ENCODE measurements at places on chromosomes 16 and 17.

DNA sequence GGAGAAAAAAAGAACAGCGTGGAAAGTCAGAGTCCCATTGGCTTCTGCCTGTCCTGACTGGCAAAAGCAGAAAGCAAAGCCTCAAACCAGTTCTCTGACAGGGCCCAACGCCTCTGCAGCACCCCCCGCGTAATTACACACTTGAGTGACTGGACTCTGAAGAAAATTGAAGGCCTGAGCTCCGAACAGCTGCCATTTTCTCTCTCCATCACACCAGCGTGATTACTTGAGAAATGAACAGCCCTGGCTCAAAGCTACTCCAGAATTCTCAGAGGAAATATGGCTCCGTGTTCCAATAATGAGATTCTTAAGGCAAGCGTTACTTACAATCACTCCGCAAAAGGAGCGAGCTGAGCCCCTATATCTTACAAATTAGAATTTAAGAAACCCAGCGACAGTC lies 142.7 kb upstream of the C17orf78 start:
- DNase-seq = no peak

GRCh38 chr16:86735727-86736126 lies 157.4 kb downstream of the FOXL1 start:
- DNase-seq = no peak

DNA sequence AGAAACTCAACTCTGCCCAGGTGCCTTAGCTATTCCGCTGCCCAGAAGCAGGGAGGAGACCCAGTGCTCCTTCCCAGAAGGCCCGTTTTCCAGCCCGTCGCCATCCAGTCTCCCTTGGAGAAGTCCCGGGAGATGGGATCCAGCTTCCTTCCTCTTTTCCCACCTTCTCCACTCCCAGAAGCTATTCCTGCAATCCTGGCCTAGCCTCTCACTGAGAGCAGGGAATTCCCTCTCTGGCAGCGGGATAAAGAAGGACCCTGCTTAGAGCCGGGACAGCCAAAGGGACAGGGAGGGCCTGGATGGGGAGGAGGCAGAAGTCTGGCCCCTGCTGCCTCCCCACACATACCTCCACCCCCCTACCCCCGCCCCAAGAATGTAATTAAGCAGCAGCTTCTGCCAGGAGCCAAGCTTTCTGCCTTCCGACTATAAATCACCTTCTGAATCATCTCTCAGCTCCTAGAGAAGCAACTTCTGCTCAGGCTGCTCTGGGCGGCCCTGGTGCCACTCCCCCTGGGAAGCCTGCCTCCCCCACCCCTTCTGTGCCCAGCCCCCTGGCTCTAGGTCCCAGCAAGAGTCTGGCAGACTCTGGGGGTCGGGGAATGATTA lies 6.4 kb downstream of the WNT3 start:
- DNase-seq = peak; percentile 86

DNA sequence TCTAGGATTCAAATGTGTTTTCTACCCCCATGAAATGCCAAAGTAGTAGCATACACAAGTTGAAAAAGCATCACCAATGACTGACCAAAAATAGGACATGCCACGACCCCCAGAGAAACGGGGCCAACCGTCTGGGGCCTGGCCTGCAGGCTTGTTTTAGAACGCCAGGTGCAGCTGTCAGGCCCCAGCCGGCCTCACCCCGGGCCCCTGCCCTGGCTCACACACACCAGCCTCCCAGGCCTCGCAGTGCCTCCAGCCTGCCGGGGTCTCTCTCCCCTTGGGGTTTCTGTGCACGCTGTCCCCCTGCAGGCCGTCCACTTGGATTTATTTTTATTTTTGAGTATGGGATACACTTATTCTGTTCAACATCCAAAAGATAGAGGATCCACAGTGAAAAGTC lies 7.9 kb downstream of the KATNB1 start:
- no peak for DNase-seq

DNA sequence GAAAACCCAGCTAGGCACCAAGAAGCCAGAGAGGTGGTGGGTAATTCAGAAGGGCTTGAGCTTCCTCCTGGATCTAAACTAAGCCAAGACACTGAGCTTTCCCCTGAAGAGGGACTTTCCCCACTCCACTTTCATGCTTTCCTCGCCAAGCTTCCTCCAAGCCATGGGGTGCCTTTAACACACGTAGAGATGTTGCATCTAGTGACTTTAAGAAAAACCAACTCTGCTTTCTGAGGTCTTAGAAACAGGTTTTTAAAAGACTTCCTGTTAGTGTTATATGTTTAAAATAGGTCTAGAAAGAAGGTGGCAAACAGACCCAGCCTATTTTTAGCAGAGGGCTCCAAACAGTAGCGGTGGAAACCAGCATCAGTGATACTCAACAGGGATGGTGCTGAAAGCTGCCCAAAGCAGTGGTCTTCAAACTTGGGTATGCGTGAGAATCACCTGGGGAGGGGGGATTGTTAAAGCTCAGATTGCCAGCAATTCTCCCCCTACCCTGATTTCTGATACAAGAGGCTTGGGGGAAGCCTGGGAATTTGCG lies 585.6 kb downstream of the CDH13 start:
- DNase-seq = no peak

- DNase-seq = no peak
Measured at GRCh38 chr17:27568216-27568615, 62.8 kb upstream of the LGALS9 start.

DNA sequence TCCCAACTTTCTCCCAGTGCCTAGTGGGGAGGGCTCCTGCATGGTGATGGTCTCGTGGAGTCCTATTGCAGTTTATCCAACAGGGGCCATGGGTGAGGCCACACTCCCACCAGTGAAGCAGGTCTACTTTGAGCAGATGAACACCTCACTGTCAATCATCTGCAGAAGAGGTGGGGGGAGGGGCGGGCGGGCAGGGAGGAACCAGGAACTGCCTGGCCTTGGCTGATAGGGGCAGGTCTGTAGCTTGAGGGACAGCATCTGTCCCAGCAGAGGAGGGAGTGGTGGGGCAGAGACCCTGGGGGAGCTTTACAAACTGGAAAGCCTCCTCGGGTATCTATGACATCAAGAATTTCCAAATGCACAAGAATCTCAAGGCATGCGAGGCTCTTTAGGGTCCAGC lies 58.7 kb upstream of the ZNF423 start:
- DNase-seq = no peak

GRCh38 chr17:43572368-43572980 lies 26.3 kb upstream of the ETV4 start:
- no peak for DNase-seq

DNA sequence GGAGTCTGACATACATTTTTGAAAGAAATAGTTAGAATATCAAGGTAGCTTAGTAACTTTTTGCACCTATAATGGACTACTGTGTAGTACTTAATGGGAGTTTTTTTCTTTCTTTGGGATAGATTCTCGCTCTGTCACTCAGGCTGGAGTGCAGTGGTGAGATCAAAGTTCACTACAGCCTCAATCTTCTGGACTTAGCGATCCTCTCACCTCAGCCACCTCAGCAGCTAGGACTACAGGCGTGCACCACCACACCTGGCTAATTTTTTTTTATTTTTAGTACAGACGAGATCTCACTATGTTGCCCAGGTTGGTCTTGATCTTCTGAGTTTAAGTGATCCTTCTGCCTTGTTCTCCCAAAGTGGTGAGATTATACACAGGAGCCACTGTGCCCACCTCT lies 9.5 kb downstream of the TAOK1 start:
- DNase-seq = no peak

GRCh38 chr16:3988824-3989223 lies 108.3 kb upstream of the CREBBP start:
- DNase-seq = no peak

GRCh38 chr17:72945473-72945872 lies 147.0 kb downstream of the SLC39A11 start:
- DNase-seq = no peak

DNA sequence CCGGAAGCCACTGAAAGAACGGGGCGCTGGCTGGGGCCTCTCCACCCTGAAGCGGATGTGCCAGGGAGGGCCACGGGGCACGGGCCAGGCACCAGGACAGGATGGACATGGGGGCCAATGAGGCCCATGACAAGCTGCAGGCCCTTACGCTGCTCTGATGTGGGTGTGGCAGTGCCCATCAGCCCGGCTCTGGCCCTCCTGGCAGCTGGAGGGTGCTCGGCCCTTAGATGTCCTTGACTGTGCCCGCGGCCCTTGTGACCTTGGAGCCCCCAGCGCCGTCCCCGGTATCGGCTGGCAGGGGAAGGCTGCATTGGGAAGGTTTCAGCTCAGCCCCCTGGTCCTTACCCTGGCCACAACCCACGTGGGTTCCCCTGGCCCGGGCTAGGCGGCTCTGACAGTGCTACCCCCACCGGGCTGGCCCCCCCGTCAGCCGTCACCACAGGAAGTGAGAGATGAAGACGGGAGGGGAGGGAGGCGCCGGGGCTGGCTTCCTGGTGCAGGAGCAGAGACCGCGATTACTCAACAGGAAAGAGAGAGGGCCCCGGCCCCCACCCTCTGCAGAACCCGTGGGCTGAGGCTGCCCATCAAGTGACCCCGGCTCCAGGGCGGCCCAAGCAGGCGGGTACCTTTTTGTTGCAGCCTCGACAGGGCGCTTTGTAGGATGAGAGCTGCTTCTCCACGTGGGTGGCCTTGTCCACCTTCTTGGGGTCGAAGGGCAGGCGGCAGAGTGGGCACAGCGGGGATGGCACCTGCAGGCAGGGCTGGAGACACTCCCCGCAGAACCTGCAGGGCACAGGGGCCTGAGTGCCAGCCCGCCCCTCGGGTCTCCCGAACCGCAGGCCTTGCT lies 5.3 kb downstream of the RNF166 start:
- peak; percentile 77 for DNase-seq

DNA sequence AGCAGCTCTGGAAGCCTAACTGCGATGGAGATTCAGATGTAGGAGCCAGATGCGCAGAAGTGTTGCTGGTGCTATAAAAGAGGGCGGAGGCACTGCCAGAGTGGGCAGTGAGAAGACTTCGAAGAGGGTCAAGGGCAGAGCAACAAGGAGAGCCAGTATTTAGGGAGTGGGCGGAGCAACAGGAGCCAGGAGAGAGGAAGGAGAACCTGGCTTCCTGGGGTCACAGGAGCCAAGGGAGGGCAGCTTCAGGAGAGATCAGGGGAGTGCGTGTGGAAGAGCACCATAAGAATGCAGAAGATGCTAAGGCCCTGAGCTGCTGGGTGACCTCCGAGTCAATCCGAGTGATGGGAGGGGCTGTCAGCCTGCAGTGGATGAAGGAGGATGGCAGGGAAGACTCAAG lies 14.4 kb upstream of the MRPS23 start:
- DNase-seq = no peak

GRCh38 chr16:56994311-56994710 lies 5.0 kb downstream of the NLRC5 start:
- DNase-seq = no peak

DNA sequence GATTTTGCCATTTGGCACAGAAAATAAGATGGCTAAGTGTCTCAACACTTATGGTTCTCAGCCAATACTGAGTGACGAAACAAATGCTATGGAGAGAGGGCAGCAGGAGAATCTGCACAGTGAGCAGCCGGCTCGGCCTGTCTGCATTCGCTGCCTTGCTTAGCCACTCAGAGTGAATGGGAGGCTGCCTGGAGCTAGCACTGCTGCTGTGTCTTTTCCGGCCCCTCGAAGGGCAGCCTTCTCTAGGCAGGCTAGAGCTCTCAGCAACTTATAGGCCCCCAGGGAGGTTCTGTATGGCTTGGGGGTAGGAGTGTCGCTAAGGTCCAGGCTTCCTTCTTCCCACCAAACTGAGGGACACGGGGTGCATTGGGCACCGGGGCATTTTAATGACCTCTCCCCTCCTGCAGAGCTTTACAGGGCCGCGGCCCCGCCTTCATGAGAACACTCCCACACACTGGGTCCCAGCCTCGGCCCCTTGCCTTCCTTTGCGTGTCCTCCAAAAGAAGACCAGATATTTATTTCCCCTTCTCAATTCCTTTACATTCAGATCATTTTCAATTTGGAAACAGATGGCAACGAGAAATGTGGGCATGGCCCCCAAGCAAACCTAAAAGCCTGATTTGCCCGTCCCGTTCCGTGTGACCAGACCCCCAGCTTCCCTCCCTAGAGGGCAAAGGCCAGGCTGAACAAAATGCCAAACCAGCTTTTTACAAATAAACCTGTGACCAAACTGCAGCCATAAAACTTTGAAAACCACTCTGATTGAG lies 670.9 kb downstream of the TOX3 start:
- no peak for DNase-seq

GRCh38 chr17:789160-789840 lies 7.1 kb downstream of the MRM3 start:
- DNase-seq = no peak

- no peak for DNase-seq
Measured at GRCh38 chr17:82091264-82092066, 6.6 kb downstream of the FASN start.

DNA sequence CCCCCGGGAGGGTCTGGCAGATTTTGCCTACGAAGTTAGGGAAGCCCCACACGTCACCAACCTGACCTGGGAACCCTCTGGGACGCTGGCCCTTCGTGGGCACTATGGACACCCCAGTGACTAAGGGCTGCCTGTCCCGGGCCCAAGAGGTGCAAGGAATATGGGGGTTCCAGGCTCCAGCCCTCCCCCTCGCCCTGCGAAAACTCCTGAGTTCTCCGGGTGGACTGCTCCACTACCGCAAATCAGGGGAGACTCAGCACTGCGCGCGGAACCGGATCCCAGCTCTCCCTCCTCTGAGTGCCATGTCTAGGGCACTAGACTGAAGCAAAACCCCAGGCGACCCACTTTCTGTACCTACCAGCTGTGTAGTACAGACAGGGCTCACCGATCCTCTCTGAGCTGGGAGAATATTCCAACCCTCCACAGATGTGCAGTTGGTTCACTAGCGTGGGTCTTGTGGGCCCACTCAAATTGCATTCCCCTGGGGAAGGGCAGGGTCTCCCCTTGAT lies at the start of gene ARL5C:
Gene ARL5C (minus strand): TSS at position 321 of the 509 bp plus-strand sequence. CDS start 401 bp downstream, outside the sequence.
- no peak for DNase-seq

DNA sequence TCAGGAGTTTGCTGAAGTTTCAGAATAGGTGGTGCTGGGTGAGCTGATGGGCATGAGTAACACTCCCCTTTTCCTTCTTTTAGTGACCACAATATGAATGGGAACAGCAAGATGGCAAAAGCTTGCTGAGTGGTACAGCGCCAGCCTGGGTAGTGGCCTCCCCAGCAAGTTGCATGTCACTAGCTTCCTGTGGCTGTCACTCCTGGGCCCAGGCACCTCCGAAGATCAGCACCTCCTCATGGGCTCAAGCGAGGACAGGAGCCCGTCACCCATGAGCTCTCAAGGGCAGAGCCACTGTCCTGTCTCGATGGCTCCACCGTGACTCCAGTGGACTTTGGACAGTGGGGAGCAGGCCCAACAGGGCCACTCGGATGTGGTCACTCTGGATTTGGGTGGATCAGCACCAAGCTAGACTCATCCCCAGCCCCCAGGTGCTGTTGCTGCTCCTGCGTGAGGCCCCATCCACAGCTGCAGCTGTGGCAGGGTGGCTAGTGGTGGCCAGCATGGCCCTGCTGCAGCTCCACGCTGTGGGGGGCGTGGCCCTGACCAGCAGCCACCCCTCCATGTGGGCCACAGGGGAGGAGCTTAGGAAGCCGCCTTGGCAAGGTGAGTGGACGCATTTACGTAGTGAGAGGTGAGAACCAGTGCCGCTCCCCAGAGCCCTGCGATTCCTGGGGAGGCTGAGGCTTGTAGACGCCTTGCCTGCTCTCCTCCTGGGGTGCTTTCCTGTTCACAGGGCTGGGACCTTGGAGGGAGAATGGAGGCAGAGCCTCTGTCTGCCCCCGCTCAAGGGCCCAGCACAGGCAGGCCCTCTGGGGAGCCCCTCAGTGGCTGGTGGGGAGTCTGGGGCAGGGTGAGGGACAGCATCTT lies 13.6 kb upstream of the DNASE1 start:
- DNase-seq = no peak

Measured in fibroblast of lung (primary cell).